ENCODE measurements at places on chromosomes 5 and 9.

- no peak for DNase-seq
Measured at GRCh38 chr5:43674536-43674935, 71.6 kb downstream of the NNT start.

GRCh38 chr9:6929441-6930215 lies 171.9 kb downstream of the KDM4C start:
- DNase-seq = no peak

- no peak for DNase-seq
Measured at GRCh38 chr9:95715868-95716435, 159.5 kb upstream of the ERCC6L2 start.

GRCh38 chr9:79600466-79600865 lies 28.7 kb downstream of the TLE4 start:
- no peak for DNase-seq

DNA sequence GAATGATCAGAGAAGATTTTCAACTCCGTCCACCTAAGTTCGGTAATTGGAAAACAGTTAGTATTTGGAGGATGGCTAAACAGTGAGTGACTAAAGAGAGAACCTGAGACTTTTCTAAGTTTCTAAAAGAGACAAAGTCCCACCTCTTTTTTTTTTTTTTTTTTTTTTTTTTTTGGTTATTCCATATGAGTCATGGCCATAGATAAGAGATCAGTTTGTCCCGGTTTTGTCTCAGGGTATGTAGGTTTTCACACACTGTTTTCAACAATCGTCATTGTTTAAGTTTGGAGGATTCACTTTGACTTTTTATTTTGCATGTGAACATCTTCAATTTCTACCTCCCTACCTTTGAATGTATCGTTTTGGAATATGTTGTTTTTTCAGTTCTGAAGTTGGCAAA lies 85.9 kb downstream of the NTRK2 start:
- no peak for DNase-seq

DNA sequence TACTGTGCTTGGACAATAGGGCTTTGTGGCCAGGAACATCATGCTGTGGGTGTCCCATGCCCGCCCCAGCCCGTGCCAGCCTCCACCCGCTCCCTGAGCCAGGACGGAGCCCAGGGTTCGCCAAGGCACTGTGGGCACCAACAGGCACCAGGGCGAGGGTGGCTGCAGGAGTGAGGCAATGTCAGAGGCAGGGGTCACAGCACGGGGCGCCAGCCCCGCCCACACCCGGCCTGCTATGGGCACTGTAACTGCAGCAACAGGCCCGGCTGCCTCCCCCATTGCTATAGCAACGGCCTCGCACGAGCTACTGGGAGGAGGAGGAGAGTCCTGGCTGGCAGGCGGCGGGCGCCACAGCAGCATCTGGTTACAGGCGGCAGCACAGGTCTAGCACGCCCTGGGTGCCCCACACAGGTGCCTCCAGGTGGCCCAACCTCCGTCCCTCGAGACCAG lies 2.5 kb downstream of the ABCA2 start:
- peak; percentile 61 for DNase-seq

DNA sequence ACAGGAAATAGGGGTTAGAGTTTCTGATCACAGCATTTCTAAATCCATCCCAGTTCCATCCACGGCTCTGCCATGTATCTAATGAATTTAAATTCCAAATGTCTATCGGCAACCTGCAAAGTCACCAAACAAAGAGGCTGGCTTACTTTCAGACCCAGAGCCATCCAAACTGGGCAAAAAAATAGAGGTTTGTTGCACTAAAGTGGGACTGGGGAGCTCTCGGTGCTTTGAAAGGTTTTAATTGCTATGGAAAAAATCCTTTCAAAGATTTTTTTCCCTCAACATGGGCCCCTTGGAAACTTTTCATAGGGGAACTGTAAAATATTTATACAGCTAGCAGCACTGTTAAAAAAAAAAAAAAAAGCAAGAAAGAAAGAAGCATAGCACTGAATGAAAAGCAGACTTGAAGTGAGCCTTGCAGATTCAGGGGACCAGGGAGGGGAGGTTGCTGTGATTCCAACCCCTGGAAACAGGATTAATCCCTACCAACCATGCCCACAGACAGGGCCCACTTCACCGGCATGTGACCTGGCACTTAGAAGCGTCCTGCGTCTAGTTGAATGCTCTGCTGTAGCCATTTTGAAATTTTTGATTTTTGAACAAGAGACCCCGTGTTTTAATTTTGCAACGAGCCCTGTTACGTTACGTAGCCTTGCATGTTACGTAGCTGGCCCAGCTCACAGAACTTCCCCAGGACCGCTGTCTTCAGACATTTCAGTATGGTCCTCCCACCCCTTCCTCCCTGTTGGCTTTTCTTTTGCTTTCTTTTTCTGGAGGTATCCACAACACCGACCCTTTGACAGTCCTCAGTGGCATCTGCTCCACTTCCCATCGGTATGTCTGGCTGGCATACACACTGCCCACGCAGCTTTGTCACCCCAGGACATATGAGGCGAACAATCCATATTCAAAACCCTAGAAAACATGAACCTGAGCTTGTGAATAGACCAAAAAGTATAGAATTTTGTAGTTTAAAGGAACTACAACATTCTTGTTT lies 105.3 kb upstream of the NFIB start:
- DNase-seq = no peak

- DNase-seq = no peak
Measured at GRCh38 chr5:134736173-134736812, 2.1 kb upstream of the CAMLG start.

DNA sequence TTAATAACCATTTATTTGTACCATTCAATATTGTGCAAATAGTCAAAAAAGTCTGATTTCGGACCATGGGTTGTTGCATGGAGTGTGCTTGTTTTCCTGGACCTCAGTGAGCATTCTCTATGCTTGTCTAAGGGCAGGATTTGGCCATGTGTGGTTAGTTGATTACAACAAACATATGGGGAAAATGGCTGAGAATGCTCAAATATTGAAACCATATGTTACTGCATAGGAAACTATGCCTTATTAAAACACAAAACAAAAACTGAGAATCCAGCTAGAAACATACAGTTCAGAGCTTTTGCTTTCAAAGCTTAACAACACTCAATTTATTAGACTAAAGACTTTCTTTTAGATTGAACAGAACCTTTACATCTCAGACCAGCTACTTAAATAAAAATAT lies 928.3 kb downstream of the NR2F1-AS1 start:
- DNase-seq = no peak

- no peak for DNase-seq
Measured at GRCh38 chr9:121273064-121273775, 5.3 kb downstream of the GSN start.

GRCh38 chr5:776862-777711 lies 7.4 kb downstream of the ZDHHC11B start:
- DNase-seq = no peak

DNA sequence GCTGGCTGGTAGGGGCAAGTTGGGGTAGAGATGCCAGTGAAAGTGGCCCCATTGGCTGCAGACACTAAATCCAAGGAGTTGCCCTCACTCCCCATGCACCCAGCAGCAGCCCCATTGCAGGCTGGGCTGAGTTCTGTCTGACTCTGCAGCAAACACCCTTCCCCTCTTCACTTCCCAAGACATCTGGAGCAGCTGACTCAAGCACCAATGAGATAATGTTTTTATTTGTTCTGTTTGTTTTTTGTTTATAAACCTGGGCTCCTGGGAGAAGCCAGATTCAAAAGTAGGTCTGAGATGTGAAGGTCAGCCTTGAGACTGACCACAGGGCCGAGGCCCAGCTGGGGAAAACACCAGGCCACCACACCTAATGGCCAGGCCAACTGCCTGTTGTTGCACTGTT lies 545.9 kb upstream of the KLF4 start:
- DNase-seq = no peak

DNA sequence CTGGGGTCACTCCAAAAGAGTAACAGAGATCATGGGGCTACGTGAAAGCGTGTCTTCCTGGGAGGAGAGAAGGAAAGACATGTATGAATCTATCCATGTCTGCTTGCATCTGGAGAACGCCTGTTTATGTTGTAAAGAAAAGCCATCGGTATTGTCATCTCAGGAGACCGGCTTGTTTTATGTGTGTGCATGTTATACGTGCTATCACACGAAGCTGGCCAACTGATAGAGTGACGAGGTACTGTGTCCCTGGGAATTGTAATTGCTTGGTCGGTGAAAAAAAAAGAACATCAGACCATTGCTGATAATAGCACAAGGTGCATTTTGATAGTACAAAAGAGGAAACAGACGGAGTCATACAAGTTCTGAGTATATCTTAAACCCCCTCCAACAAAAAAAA lies 370 bp upstream of the CDH6 start:
- DNase-seq = no peak

DNA sequence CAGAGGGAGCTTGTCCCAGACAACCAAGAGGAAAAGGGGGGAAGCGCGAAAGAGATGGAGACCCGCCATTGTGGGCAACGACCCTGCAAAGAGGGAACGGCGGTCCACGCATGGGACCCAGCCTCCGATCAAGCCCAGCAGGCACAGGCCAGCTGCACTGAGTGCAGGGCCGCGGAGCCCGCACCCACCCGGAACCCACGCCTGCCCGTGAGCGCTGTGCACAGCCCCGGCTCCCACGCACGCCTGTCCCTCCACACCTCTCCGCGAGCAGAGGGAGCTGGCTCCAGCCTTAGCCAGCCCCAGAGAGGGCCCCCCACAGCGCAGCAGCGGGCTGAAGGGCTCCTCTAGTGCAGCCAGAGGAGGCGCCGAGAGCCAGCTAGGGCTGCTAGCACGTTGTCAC lies 416.5 kb downstream of the DMRTA1 start:
- DNase-seq = no peak

DNA sequence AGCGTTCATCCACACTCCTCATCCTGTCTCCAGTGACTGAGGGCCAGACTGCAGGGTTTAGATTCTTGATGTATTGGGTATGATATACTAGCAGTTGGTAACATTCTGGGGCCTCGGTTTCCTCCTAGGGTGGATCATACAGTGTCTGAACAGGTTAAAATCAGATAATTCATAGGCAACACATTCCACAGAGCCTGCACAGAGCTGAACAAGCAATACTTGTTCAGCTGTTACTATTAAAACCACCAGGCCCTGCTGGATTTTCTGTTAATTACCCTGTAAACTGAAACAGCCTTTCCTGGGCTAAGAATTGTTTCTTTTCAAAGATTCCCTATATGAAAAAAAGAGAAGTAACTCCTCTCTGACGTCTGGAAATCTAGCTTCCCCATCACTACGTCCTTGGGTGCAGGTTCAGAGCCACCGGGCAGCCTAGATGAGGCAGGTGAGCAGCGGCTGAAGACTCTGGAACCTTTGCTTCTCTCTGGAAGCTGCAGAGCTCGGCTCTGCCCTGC lies 1313.5 kb upstream of the WWC1 start:
- DNase-seq = no peak

GRCh38 chr5:116355819-116356601 lies 218.6 kb downstream of the SEMA6A start:
- no peak for DNase-seq

GRCh38 chr5:179300581-179301180 lies 44.6 kb downstream of the ADAMTS2 start:
- no peak for DNase-seq

- no peak for DNase-seq
Measured at GRCh38 chr5:124040799-124041198, 528.8 kb downstream of the CSNK1G3 start.

DNA sequence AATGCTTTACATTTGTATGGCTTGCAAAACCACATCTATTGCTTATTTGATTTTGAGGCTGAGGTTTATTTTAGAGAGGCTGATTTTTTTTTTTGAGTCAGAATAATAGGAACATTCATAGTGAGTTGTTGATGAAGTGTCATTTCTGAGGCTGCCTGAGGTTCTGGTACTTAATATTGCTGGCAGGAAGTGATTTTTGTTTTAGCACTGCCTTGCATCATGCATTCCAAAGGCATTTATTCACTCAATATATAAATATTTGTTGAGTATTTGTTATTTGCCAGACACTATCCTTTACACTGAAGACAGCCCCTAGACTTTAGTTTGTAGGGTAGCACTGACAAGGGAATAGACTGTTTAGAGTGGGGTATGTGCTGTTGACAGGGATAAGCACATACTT lies 2.7 kb downstream of the RNF20 start:
- peak; percentile 36 for DNase-seq

DNA sequence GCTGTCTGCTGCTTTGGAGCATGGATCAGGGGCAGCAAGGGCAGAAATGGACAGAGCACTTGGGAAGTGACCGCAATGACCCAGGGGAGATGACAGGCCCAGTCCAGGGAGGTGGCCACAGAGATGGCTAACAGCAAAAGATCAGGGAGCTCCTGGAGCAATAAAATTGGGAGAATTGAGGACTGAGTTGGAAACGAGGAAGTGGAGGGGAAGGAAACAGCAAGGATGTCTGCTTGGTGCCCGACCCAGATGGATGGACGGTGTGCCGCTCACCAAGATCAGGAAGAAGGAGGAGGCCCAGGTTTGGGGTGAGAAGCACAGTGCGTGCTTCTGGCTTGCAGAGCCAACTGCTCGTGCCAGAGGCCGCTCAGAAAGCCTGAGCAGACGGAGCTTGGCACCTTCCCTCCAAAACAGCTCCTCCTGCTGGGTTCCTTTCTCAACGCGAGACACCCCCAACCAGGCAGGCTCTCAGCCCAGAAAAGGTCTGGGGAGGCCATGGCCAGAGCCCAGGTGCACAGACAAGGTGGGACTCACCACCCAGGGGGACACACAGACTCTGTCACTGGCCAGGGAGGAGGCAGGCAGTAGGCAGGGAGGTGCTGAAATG lies 1.7 kb upstream of the SLC34A1 start:
- no peak for DNase-seq

GRCh38 chr5:131252824-131253171 lies 11.1 kb upstream of the CDC42SE2 start:
- no peak for DNase-seq

DNA sequence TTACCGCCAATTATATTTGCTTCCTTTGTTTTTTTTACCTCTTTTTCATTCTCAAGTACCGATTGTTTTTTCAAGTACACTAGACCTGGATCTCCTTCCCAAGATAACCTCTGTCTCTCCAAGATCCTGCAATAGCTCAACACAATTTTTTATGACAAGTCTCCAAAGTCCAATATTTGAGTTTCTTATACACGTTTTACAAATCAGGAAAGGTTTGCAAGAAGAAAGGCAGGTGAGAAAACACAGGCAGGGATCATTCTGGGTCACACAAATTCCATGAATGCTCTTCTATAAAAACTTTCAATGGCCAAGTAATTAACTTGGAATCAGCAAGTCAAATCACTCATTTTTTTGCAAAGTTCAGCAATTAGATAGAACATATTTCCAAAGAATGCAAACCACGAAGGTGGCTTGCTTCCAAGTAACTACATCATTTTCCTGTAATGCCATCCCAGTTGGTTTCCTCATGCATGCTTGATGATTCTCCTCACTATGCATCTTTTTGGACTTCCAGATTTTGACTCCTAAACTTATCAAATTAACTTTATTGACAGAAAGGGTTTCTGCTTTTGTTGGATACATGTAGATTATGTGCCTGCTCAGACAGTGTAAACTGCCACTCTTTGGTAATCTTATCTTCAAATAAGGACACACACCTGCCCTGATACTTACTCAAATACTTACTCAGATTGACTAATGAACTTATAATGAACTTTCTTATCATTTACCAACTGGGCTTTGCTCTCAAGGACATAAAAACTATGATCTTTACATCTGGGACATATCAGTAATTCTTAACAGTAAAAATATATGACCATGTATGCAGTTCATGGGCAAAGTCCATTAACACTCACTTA lies 24.7 kb upstream of the IFNE start:
- DNase-seq = peak; percentile 30

Data from RWPE1 (cell line).